Prostate gland (tissue), 2 donors: ENCODE measurements at places on chromosomes 1 and 21. TPM values are rescaled to one million over a fixed set of nuclear protein-coding genes. Genes with fewer than 3 reads are reported as not detected.
A peak's percentile ranks its signal among the peaks of the same experiment; 100 is the strongest.

GRCh38 chr1:44328671-44329416 lies 26.2 kb downstream of the ERI3 start:
- DNase-seq: no peak

- DNase-seq: no peak
Observed at GRCh38 chr1:43360616-43361015, 1.8 kb downstream of the CDC20 start.

GRCh38 chr21:41635874-41636273 lies 127.9 kb upstream of the TMPRSS2 start:
- no peak for DNase-seq

- no peak for DNase-seq
Observed at GRCh38 chr1:221289103-221289502, 409.9 kb downstream of the HLX start.

DNA sequence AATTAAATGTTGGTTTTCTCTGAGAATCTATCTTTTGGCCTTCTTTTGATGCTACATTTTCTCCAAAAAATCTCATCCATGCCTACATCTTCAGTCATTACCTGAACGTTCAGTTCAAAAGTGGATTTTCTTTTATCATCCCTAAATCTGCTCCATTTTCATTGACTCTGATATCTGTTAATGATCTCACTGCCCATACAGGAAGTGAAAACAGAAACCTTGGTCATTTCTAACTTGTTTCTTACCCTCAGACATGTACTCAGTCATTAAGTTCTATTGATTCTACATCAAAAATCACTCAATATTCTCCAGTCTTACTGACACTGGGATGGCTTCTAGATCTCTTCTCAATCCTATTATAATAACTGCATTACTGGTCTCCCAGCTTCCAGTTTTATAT lies 22.7 kb downstream of the PRKACB start:
- DNase-seq: no peak

- DNase-seq: no peak
Observed at GRCh38 chr1:159279773-159280172, 22.4 kb upstream of the FCER1A start.

- no peak for DNase-seq
Observed at GRCh38 chr21:46113497-46114176, 15.7 kb downstream of the COL6A2 start.

DNA sequence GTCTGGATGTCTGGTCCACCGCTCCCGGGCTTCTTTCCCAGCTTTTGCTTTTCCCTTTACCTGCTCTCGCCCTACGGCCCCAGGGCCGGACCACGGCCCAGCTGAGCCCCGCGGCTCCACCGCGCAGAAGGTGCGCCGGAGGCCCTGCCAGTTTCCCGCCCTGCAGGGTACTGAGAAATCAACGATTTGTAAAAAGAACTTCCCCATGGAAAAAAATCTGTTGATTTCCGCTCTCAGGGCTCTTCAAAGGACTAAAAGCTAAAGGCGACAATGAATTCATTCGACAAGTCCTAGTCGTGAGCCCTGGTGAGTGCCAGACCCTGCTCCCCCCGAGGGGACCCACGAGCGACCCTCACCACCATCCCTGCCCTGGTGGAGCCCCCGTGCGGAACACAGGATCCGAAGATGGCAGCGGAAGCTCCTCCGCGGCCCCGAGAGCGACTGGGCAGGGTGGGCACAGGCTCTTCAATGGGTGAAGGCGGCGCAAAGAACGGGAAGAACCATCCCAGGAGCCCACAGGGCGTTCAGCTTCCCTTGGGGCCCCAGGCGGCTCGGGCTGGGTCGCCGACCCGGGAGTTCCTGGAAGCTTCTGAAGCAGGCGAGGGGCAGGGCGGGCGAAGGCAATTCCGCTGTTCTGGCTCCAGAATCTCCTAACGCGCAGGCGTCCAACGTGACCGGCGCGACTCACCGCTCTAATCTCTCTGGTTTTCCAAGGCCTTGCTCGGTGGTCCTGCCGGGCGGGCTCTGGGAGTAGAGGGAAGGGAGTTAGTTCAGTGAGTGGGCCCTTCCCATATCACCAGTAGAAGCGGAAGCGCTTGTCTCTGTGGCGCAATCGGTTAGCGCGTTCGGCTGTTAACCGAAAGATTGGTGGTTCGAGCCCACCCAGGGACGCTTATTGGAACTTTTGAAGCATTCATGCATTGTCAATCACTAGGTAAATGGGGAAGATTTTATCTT lies 6.6 kb upstream of the RNU1-2 start:
- DNase-seq: peak; percentile 42

DNA sequence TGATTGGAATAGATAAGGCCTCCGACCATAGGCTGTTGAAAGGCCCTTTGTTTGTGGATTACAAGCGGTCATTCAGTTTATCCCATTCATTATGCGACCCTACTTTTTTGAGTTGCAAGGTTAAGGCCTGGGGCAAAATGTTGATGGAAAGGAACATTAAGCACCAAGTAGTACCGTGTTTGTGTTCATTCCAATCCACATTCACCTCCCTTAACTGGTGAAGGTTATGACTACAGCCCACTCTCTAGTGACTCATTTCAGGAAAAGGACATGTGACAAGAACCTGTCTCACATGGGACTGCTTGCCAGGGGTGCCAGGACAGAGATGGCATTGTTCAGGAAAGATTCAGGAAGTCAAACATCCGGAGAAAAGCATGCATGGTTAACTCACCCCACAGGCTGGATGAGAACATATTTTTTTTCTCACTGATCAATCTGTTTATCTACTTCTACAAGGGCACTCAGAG lies 81.6 kb downstream of the CD58 start:
- peak; percentile 84 for DNase-seq

DNA sequence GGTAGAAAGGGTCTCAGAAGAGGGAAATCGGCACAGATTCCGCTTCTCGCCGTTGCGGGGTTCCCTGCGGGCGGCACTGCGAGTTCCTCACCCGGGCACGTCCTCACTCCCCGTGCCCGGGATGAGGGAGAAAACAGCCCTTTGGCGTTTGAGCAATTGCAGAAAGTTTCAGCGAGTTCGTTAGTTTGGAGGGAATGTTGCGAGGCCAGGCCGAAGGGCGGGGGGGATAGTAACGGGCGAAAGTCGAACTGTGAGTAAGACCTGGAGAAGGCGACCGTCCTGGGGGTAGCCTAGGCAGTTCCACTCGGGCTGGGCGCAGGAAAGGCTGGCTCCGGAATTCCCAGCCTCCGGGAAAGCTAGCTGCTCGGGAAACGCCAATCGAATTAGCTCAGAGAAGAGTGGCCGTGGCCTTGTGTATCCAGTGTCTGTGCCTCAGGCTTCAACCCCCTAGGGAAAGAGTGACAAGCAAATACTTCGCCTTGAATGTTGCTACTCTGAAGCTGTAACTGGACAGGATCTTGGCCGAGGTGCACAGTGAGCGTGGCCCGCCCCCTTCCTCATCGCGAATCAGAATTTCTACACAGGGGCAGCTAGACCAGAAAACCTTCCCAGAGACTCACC lies 787 bp downstream of the PTGFR start:
- DNase-seq: no peak

GRCh38 chr1:225454733-225455132 lies 26.9 kb upstream of the LBR start:
- no peak for DNase-seq

Gene LCE1A
- total RNA-seq: 3.4 TPM

Gene NR1I3
- not detected for total RNA-seq

Gene PLD5
- total RNA-seq: 1.0 TPM

Gene PRMT2
- total RNA-seq: 108 TPM

Gene MATN1
- total RNA-seq: not detected

Gene FAM167B
- total RNA-seq: 3.6 TPM

Gene A3GALT2
- 0.46 TPM for total RNA-seq

Gene ST6GALNAC5
- 4.8 TPM for total RNA-seq

Gene CNKSR1
- 24.8 TPM for total RNA-seq

Gene B3GALT2
- 3.5 TPM for total RNA-seq
